Activated CD8-positive, alpha-beta T cell treated with anti-CD3 and anti-CD28 coated beads for 36 hours (primary cell): ENCODE measurements at places on chromosomes 6 and 20. TPM values are rescaled to one million over a fixed set of nuclear protein-coding genes. Genes with fewer than 3 reads are reported as not detected.

GRCh38 chr20:9092113-9092512 is 23.2 kb downstream of the PLCB4 start:
- no peaks in the 10 kb centered on the region for H3K4me1 ChIP-seq
- no peak for DNase-seq
- H3K27ac ChIP-seq = no peak overlapping the region
- no peaks in the 10 kb centered on the region for H3K27me3 ChIP-seq
- no peak overlapping the region for H3K4me3 ChIP-seq

GRCh38 chr20:53804920-53805894 is 211.6 kb upstream of the ZNF217 start:
- H3K27me3 ChIP-seq = no peaks in the 10 kb centered on the region
- H3K36me3 ChIP-seq = no peaks in the 10 kb centered on the region
- DNase-seq = no peak

DNA sequence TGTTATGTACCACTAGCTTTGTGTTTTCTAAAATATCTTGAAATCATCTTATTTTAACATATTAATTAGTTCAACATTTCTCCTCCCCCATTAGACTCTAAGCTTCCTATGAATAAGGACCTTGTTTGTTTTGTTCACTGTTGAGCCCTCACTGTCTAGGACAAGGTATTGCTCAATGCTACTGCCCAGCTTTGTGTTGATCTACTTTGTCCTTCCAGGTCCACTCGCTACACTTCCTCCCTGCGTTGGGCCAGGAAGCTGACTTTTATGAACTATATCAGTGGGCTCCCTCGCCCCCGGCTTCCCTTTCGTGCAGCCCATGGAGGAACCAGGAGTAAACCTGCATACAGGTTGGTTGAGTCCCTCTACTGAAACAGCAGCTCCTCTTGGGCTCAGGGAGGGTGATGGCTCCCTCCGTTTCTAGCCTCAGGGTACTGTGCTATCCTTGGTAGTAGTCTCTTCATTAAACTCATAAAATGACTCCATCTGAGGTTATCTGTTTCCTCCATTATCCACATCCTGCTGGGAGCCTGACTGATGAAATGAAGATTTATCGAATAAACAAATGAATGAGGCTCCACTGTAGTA is 272.5 kb downstream of the CLIC5 start:
- no peak for DNase-seq
- no peaks in the 10 kb centered on the region for H3K36me3 ChIP-seq
- peaks cover 23% of the 10 kb centered on the region for H3K4me1 ChIP-seq
- no peaks in the 10 kb centered on the region for H3K27me3 ChIP-seq
- no peak overlapping the region for H3K4me3 ChIP-seq

DNA sequence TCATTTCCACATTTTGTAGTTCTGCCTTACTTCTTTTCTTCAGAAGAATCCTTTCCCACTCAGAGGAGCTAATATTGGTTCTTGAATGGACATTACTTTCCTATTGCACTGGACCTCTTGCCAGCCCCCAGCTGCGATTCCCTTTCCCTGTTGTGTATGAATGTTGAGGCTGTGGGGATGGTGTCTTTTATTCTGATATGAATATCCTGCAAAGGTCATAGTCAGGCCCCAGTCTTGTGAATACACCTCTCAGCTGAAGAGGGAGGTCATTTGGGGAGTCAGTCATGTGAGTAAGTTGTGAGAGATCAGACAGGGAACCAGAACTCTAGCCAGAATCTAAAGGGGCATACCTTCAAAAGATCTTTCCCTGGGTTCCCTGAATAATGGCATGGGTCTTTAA is 32.6 kb upstream of the OSTM1 start:
- peaks cover 16% of the 10 kb centered on the region for H3K27me3 ChIP-seq
- no peaks in the 10 kb centered on the region for H3K36me3 ChIP-seq
- H3K4me3 ChIP-seq = no peak overlapping the region
- no peak for DNase-seq

GRCh38 chr6:157898169-157898568 is 75.1 kb downstream of the SNX9 start:
- no peak overlapping the region for H3K4me3 ChIP-seq
- H3K27ac ChIP-seq = peak overlapping the region; percentile 25
- peaks cover 40% of the 10 kb centered on the region for H3K36me3 ChIP-seq
- H3K27me3 ChIP-seq = no peaks in the 10 kb centered on the region
- H3K4me1 ChIP-seq = peaks cover 19% of the 10 kb centered on the region

DNA sequence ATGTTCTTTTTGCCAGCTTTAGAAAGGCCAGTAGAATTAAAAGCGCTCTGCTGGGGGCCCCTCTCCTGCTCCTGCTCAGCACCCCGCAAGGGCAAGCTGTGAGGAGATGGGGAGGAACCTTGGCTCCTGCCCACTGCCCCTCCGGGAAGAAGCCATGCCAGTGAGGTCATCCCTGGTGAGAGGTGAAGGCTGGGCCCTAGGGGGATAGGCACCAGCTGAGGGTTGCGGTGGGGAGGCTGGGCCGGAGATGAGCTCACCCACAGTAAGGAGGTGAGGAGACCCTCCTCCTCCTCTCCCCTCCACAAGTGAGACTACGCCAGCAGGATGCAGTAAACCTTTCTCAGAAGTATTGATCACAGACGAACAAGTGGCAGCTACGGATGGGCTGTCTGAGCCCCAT is 32.1 kb downstream of the LRFN2 start:
- H3K27ac ChIP-seq = no peak overlapping the region
- no peaks in the 10 kb centered on the region for H3K36me3 ChIP-seq
- H3K4me3 ChIP-seq = no peak overlapping the region
- H3K4me1 ChIP-seq = no peaks in the 10 kb centered on the region

DNA sequence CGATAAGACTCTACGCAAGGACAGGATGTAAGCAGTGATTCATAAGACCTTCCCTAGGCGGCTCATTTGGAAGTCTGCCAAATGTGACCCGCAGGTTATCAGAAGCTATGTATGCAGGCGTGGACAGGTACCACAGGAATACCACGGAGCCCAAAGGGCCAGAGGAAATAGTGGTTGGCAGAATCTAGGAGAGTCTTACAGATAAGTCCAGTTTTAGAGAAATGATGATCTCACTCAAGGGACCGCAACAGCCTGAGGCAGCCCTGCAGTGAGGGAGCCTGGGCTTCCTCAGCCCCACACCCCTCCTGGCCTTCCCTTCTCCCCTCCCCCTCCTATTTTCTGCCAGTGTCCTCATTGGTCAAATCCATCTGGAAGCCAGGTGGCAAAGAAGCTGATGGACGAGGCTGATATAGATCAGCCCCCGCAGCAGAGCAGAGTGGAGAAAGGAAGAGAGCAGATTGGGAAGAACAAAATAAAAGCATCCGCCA is 110.6 kb downstream of the FNDC1 start:
- no peak for DNase-seq
- no peaks in the 10 kb centered on the region for H3K36me3 ChIP-seq
- no peak overlapping the region for H3K27ac ChIP-seq

- peaks cover 26% of the 10 kb centered on the region for H3K4me1 ChIP-seq
- H3K27ac ChIP-seq = no peak overlapping the region
- H3K4me3 ChIP-seq = no peak overlapping the region
- no peaks in the 10 kb centered on the region for H3K27me3 ChIP-seq
Observed at GRCh38 chr6:69758214-69758613, 38.6 kb downstream of the LMBRD1 start.

GRCh38 chr6:40760887-40761286 is 173.7 kb upstream of the LRFN2 start:
- no peak for DNase-seq
- no peaks in the 10 kb centered on the region for H3K36me3 ChIP-seq
- no peaks in the 10 kb centered on the region for H3K4me1 ChIP-seq
- H3K4me3 ChIP-seq = no peak overlapping the region
- peaks cover 20% of the 10 kb centered on the region for H3K27me3 ChIP-seq

DNA sequence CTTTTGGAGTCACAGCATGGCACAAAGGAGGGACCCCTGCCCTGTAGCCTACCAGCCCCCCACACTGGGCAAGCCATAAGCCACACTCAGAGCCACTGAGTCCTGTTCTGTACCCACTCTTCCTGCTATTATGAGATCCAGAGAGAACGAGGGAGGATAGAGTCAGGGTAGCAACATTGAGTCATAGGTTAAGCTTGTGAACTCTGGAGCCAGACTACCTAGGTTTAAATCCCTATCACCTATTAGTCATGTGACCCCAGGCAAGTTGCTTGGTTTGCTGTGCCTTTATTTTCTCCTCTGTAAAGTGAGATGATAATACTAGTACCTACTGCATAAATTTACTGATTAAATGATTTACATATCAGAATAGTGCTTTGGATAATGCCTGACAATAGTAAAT is 540 bp downstream of the CNBD2 start:
- DNase-seq = no peak
- H3K27me3 ChIP-seq = no peaks in the 10 kb centered on the region
- H3K27ac ChIP-seq = no peak overlapping the region
- no peaks in the 10 kb centered on the region for H3K4me1 ChIP-seq
- no peak overlapping the region for H3K4me3 ChIP-seq

DNA sequence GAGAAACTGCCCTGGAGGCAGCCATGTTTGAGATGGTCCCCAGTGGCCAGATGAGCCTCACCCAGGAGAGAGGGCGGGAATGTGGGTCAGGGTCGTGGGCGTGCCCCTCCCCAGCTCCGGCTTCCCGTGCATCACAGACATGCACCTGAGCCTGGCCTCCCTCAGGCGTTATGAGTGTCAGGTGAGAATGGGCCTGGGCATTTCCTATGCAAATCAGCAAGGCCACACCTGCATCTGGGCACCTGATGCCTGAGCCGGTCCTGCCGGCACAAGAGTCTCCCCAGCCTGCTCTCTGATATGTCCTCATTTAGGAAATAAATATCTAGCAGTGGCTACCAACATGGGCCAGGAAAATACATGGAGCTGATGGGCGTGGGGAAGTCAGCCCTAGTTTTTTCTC is 82.4 kb downstream of the RAMACL start:
- H3K27ac ChIP-seq = no peak overlapping the region
- no peaks in the 10 kb centered on the region for H3K36me3 ChIP-seq

BFSP1 gene
- 0.18 TPM for total RNA-seq

OXT gene
- total RNA-seq = not detected

NFATC2 gene
- total RNA-seq = 40.9 TPM

COL9A1 gene
- not detected for total RNA-seq

RAB23 gene
- 1.2 TPM for total RNA-seq

GGTLC1 gene
- total RNA-seq = not detected
